ENCODE measurements at places on chromosomes 5 and 9. TPM values are rescaled to one million over a fixed set of nuclear protein-coding genes. Genes with fewer than 3 reads are reported as not detected.

The TAF11L10 gene
- not detected for total RNA-seq

The RASGRF2 gene
- 30.7 TPM for total RNA-seq

The TRIM41 gene
- total RNA-seq: 22.1 TPM

The SLC12A7 gene
- total RNA-seq: 39.4 TPM

The TMEM232 gene
- 2.5 TPM for total RNA-seq

The CCNJL gene
- total RNA-seq: 0.80 TPM

The SHB gene
- 19.3 TPM for total RNA-seq

The ALDH1A1 gene
- 136 TPM for total RNA-seq

The OBP2A gene
- total RNA-seq: not detected

The DPYSL3 gene
- total RNA-seq: 52.4 TPM

The DMRT3 gene
- total RNA-seq: 1.1 TPM

The IL13 gene
- not detected for total RNA-seq
